ENCODE measurements at places on chromosomes 4 and X.
A peak's percentile ranks its signal among the peaks of the same experiment; 100 is the strongest.

- DNase-seq: no peak
Measured at GRCh38 chr4:173883821-173884220, 353.8 kb upstream of the HAND2 start.

DNA sequence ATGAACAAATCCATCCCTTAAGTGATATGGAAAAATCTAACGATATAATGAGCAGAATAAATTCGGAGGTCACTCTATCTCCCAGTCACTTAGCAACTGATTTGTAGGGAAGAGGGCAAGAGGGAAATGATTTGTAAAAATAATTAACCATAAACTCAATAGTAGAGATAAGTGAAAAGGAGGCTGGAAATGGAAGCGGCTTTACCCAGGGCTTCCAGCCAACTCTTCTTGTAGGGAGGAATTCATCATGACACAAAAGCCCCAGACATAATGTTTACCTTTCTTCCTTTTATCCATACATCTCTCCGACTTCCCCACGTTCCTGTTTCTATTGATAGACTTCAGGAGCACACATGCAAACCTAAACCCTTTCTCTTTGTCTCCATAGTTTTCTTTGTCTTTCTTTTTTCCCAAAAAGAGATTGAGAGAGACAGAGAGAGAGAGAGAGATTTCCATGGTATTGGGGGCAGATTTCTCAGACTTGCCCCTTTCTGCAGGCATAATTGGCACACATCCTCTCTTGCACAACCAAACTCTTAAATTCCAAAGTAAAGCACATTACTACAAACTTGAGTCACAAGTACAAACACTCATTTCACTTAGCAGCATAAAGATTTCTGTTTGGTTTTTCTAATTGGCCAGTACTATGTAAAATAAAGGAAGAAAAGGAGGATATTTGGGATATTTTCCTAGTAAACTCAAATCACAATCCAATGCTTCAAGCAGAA, 140.9 kb downstream of the MAPK10 start:
- DNase-seq: no peak

DNA sequence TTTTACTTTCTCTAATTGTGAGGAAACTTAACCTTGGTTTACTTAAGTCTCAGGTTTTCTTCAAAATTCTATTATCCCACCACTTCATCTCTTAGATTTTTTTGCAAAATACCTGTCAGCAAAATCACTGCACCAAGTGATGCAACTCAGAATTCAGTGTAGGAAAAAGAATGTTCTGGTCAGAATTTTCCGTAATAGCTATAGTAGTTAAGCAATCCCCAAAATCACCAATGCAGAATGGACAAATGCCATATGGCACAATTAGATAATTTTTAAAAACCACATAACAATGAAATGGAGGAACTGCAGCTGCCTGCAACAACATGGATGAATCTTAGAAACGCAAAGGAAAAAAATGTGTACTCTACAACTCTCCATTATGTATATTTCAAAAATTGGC, 373.1 kb downstream of the NAF1 start:
- DNase-seq: no peak

- no peak for DNase-seq
Measured at GRCh38 chr4:65791812-65792308, 121.6 kb upstream of the EPHA5 start.

DNA sequence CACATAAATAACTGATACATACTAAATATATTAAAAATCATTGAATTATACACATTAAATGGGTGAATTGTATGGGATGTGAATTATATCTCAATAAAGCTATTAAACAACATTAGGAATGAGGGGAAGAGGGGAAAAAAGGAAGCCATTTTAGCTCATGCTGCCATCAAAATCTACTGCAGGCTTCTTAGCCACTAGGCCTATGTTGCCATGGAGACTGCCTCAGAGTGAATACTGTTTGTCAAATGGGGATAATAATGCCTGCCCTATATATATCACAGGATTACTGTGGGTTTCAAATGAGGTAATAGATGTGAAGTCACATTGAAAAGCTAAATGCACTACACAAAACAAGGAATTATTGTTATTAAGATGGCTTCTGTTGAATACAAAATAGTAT, 21.2 kb downstream of the TMEM255A start:
- DNase-seq: no peak

- no peak for DNase-seq
Measured at GRCh38 chr4:3612281-3612680, 80.1 kb upstream of the LRPAP1 start.

DNA sequence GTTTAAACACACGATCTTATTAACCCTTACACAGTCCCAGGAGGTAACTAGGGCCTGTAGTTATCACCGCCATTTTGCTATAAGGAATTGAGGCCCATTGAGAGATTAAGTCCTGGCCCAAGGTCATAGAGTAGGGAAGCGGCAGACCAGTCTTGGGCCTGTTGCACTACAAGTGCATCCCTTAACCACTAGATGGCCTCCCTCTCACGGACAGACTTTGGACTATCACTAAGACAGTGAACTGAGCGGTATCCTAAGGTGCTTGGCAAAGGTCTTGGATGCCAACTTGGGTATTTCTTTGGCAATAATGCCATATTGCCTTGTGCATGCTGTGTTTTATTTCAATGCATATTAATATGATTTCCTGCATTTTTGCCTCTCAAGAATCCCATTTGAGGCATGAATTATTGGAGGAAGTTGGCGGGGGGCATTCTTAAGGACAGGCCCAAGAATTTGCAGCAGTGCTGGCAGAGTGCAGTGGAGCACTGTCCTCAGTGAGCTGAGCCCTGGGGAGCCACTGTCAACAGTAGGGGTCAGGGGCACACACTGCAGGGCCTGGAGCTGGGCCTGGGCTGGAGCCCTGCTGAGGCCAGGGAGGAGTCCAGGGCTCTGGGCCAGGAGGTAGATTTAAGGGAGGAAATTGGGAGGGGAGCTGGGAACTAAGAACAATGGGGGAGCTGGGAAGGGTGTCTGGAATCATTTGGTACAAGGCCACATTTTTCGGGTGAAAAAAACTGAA, 147.4 kb downstream of the SMIM20 start:
- DNase-seq: peak; percentile 62

DNA sequence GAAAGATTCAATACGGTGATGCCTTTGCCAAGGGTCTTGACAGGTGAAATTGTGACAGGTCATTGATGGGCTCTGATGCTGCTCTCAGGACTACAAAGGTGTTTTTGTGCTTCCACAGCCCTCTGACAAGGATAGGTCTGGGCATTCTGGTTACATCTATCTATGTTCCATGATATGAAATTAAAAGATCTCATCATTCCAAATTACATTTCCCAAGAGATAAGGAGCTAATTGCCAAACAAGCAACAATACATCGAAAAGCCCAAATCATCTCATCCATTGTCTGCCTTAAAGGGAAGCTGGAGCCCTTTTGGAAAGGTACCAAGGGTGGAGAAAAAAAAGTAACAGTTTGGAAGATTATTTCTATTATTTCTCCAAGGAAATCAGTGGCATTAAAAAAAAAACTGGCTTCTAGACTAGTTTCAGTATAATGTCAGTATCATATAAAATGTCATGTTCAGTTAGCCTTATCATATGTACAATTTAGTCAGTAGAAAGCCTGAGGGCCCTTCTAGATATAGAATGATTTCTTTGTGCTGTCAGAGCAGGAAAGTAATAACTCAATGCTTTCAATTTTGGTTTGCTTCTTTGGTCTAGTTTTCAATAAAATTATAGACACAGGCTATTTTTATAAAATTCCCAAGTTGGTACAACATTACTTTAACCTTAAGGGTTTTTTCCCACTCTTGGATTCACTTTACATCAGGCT, 224.5 kb upstream of the GPRIN3 start:
- no peak for DNase-seq

DNA sequence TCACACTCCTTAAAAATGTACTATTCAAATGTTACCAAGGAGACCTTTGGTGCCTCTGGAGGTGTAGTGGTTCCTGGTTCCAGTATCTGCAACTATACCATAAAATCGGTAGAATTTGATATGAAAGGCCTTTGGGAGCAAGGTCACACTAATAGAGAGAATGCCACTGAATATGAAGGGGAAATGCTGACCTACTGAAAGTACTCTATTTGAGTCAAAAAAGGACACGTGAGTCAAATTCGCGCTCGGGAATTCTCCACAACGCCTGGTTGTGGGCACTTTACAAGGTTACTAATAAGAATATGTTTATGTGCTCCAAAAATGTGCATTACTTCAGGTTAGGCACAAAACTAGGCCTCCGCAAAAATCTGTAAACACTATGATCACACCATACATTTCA, 39.5 kb upstream of the RELL1 start:
- DNase-seq: no peak

GRCh38 chrX:26146024-26146423, 7.9 kb downstream of the MAGEB18 start:
- no peak for DNase-seq

DNA sequence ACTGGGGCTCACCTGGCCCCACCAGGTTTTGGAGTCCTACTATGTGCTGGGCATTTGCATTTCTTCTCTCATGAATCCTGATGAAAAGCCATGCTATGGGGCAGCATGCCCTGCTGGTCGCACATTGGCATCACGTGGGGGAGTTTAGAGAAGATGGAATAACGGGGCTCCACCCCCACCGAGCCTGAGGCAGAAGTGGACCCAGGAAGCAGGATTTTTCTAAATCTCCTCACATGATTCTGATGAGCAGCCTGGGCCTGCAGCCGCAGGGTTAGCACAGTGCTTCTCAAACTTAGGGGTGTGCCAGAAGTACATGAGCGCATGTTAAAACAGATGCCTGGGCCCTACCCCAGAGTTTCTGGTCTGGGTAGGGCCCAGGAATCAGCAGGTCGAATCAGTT, 4.6 kb upstream of the SORCS2 start:
- no peak for DNase-seq

GRCh38 chr4:148376151-148376550, 66.1 kb downstream of the NR3C2 start:
- peak; percentile 70 for DNase-seq

- no peak for DNase-seq
Measured at GRCh38 chrX:145813081-145813480, 4.5 kb upstream of the SLITRK2 start.

DNA sequence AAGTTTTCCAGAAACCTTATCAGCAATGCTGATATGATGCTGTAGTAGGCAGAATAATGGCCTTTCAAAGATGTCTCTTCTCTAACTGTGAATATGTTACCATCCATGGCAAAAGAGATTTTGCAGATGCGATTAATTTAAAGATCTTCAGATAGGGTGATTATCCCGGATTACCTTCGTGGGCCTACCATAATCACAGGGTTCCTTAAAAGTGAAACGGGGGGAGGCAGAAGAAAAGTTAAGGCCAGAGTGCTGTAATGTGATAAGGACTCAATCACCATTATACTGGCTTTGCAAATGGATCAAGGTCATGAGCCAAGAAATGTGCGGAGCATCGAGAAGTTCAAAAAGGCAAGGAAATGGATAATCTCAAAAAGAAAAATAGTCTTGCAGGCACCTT, 459.6 kb downstream of the CCSER1 start:
- DNase-seq: no peak

DNA sequence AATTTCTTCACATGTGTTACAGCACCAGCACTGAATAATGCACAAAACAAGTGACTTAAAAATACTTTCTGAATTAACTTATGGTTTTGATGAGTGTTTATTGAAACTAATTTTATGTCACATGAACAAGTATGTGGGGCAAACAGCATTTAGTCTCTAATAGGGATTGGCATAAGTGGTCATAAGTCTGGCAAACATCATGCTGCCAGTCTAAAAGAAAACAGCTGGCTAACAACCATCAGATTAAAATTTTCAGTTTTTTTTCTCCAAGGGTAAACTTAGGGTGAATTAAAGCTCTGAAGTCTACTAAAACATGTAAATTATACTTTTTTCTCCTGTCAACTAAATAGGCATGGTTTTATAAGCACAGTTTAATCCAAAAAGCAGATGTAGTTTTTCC, 1014.2 kb downstream of the FAT4 start:
- DNase-seq: no peak

DNA sequence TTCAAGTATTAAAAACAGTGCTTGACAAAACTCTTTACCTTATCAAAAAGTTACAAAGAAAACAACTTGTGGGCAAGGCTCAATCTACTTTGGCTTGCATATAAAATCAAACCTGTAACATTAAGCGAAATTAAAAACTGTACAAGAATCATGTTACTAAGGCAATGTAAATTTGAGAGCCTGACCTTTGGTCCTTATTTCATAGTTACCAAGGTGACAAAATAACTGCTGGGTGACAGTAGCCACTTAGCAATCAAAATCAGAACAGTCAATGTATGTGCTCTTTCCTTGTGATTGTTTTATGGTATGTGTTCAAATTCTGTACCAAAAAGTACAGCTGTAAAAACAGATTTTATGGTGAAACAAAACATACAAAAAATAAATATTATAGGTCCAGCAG, 204.0 kb downstream of the RASL11B start:
- no peak for DNase-seq

DNA sequence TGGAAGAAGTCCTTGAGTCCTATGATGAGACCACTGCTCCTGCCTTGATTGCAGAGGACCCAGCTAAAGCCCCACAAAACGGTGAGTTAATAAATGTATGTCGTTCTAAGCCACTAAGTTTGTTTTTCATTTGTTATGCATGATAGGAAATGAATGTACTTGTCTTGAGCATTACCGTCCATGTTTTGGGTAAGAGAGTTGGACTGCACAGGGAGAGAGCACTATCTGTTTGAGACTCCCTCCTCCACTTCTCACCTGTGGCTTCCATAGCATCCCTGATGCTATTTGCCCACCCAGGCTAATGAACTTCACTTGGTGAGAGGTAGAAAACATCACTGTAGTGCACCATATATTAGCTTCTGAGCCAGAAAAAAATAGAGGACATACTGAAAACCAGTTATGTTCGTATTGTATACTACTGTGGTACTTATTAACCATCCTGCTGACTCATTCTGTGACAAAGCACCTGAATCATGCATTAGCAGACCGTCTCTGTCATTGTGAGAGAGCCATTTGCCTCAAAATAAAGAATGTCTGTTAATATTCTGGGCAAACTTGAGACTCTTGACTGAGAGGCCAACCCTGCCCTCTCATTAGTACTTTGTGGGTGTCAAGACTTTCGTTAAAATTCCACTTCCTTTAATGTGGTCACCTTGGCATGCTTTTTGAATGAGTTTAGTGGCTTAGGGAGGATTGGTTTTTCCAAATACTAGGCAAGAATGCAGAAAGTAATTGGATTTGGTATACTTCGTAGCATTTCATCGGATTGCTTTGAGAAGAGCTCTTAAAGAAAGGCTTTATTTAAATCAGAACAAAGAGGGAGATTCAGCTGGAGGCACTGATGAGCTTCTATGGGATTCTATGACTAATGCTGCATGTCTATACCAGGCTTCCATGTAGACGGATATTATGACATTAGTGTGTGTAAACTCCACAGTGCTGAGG, 99.3 kb upstream of the GRPR start:
- no peak for DNase-seq

DNA sequence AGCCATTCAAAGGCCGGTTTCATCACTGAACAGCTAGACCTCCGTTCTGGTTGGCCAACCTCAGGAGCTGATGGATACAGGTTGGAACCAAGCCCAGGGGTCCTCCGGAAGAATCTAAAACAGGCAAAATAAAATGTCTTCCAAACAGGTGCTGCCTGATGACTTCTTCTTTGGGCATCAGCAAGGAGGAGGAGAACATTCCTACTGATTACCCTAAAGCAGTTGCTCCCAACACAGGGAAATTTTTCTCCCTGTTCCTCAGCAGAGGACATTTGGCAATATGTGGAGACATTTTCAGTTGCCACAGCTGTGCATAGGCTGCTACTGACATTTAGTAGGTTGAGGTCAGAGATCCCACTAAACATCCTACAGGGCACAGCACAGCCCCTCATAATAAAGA, 319.3 kb upstream of the PPARGC1A start:
- DNase-seq: no peak

Data from LNCaP clone FGC (cell line).